ENCODE measurements at places on chromosomes 4 and X.

GRCh38 chr4:81631958-81632441, 160.3 kb upstream of the RASGEF1B start:
- peak; percentile 37 for DNase-seq

GRCh38 chr4:118388606-118389005, 35.8 kb upstream of the PRSS12 start:
- no peak for DNase-seq

GRCh38 chr4:109826719-109827118, 1.1 kb upstream of the RRH start:
- no peak for DNase-seq

GRCh38 chr4:188078116-188078515, 31.3 kb downstream of the TRIML2 start:
- DNase-seq: no peak

DNA sequence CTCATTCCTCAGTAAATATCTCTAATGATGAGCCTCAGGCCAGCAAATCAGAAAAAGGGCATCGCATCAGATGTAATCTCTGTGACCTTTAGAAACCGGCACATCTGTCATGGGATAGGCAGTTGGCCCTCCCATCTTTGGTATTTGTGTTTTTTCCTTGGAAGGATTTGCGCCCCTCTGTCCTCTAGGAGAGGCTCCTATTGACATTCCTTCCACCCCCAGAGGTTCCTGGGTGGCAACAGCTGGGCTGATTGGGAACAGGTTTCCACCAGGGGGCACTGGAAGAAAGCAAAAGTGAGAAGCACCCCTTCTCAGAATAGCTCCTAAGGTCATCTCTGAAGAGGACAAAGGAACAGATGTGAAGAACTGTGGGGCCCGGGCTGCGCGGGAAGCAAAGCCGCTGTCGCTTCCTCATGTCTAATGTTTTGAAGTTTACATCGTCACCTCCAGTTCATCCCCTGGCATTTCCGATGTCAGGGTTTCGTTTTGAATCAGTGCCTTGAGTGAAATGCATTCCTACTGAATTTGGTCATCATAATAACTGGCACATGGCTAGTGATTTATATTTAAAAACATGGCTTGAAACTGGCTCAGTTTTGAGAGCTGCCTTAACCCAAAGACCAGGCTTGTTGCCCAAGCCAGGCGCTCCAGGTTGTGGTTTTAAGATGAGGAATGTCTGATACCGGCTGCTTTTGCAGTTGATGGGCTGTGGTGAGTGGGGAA, 6.2 kb downstream of the TXK start:
- peak; percentile 2 for DNase-seq

DNA sequence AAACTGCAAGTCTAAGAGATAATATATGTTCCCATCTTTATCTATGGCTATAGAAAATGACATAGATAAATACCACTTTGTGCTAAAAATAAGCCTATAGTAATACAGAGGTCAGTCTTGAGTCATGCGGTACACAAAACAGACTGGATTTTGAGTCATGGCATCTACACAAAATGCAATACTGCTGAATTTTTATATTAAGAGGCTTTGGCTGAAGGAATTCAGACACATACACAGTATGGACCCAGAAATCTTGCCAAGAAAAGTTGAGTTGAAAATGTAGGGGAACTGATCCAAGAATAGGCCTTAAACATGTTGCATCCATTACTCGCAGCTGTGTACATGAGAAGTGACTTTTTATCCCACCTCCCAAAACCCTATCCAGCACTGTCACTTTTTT, 184.4 kb downstream of the TENM3 start:
- DNase-seq: no peak

DNA sequence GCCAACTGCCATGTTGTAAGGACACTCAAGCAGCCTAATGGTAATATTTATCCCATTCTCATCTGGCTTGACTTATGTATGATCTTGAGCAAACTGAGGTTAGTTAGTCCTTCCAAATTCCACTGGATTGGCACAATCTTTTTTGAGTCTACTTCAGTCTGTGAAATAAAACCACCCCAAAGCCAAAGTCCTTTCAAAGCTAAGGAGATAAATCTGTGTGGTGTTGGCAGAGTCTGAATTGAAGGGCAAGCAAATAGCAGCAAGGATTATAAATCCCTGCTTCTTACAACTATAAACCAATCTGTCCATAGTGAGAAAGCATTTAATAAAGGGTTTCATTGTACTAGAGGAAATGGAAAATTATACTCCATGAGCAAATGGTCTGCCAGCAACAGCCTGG, 233.9 kb upstream of the GLRA2 start:
- DNase-seq: no peak

- no peak for DNase-seq
Measured at GRCh38 chrX:100980608-100981497, 11.3 kb downstream of the ARL13A start.

DNA sequence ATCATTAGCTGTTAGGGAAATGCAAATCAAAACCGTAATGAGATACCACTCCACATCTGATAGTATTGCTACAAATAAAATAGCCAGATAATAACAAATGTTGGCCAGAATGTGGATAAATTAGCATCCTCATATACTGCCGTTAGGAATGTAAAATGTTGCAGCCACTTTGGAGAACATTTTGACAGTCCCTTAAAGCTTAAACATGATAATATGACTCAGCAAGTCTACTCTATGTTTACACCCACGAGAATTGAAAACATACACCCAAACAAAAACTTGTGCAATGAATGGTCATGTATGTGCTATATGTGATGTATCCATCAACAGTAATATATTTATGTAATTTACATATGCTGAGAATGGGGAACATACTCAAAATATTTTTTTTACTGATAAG, 78.2 kb downstream of the GSTCD start:
- DNase-seq: no peak

DNA sequence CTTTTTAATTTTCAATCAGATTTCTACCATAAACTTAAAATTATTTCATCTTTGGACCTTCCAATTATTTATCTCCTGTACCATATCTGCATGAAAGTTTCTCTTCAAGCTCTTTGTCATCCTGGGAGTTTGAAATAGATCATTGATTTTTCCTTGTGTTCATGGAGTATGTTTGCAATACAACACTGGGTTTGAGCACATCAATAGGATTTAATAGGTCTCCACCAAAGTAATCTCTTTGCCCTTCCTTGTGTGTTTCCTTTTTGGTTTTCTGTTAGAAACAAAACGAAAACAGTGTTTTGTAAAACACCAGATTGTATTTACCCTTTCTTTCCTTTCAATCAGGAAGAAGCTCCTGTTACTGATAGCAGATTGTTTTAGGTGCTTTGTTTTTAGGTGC, 11.9 kb downstream of the FMR1 start:
- DNase-seq: no peak

GRCh38 chrX:42948723-42949657, 171.0 kb upstream of the PPP1R2C start:
- no peak for DNase-seq

DNA sequence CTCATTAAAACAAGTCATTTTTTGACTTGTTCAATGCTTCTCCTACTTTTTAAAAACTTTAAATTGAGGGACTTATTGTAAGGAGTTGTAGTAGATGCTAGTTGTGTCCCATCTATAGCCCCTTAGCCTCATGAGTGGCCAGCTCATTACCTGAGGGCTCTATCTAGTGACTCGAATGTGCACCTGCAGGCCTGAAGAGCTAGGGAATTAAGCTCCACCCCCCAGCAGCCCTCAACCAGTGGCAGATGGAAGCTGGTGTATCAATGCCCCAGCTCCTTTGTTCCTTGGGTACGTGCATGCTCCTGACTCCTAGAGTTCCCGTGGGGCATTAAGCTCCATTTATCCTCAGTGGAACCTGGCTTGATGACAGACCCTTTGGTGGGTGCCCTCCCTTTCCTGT, 146.7 kb upstream of the FAM9B start:
- no peak for DNase-seq

DNA sequence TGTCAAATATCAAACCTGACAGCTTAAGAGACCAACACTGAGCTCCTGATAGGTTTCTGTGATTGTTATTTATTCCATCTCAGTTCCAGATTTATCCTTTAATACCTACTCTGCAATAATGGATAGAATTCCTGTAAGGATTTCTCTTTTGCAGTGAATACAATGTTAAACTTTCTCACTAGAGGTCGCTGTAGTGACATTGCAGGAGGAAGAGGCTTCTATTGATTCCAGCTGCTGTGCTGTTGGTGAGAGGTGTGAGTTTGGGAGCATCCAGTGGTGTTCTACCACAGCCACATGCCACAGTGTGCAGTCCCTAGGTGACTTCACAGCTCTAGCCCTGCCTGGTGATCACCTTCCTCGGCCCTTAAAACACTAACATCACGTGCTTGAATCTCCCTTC, 34.6 kb upstream of the DCAF8L2 start:
- no peak for DNase-seq

DNA sequence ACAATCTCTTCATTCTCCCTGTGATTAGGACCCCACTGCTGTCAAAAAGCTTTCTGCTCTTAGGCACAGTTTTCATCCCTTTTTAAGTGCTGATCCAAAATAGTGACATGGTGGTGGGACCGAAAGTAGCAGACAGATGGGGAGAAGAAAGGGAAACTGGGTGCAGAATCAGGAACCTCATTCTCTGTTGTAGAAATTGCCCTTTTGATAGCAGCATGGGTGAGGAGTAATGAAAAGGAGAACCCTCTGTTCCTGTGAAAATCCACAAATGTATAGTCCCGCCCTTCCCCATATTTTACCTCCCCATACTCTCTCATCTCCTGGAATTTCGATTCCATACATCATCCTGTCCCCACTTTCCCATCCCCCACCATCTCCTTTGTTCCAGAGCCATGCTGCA, 126.5 kb downstream of the STIM2 start:
- DNase-seq: no peak

DNA sequence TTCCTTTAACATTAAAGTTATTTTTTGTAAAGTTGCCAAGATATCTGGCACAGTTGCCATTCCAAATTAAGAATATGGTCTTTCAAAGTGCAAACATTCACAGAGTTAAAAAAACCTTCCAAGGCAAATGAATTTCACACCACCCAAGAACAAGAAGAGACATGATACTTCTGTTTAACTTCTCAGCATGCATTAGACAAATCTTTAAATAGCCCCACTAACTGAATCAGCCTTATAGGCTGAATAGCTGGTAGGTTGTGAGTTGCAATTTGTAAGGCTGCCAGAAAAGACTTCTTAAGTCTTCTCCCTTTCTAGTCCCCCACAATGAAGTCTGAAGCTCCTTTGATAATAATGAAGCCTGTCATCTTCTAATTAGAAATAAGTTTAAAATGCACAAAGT, 95.6 kb downstream of the MAPK10 start:
- no peak for DNase-seq

- no peak for DNase-seq
Measured at GRCh38 chrX:19512359-19512758, 2.9 kb downstream of the MAP3K15 start.

DNA sequence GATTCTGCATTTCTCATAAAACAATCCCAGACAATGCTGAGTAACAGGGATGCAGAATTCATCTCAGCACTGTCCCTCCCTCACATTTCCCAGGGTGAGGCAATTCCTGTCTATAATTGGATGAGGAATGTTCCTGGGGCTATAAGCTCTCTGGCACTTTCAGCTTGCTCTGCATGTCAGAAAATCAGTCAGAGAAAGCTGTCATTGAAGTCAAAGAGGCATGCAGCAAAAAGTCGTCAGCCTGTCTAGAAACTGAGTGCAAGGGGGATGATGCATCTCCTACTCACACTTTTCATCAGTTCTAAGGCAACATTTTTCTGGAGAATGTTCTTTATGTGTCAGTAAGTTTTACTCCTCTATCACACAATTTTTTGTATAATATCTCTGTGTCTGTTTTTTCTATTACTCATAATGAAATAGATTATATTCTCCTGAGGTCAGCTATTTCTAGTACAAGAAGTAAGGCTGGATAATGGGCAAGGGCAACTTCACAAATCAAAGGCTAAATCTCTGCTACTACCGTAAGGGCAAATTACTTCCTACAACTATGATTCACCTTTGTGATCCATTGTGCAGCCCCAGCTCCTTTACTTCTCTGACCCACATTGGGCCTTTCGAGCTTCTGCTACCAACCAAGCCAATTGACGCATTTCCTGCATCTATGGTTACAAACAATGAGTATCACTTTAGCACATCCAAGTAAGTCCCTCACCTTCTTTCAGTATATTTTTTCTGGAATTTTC, 56.0 kb downstream of the TASL start:
- DNase-seq: no peak

- peak; percentile 3 for DNase-seq
Measured at GRCh38 chrX:129606918-129607317, 47.8 kb downstream of the APLN start.

DNA sequence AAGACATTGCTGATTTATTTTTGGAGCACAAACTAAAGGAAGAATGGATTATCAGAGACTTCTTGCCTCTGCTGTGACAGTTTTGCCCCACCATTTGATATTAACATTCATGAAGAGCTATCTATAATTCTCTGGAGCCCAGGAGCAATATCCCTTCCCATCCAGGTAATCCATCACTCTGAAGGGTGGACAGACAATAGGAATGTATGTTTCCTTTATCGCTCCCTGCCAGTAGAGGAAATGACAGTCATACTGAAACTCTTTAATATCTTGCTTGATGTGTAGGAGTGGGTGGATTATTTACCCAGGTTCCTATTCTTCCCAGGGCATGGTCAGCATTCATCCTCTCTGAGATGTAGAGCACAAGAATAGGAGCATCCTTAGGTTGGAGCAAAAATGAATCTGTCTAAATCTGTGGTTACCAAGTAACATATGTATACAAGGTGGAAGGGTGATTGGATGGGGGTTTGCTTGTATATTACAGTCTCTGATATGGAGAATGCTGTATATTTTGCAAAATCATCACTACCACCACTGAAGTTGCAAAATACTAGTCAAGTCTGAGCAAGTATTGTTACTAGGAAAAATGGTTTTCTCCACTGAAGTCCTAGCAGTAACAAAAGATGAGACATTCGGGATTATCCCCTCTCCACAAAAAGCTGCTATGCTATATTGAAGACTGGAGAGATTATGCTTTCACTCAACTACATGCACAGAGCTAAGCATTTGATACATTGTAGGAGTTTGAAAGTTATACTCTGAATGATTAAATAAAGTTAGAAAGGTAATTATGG, 151.6 kb downstream of the CBLL2 start:
- no peak for DNase-seq

DNA sequence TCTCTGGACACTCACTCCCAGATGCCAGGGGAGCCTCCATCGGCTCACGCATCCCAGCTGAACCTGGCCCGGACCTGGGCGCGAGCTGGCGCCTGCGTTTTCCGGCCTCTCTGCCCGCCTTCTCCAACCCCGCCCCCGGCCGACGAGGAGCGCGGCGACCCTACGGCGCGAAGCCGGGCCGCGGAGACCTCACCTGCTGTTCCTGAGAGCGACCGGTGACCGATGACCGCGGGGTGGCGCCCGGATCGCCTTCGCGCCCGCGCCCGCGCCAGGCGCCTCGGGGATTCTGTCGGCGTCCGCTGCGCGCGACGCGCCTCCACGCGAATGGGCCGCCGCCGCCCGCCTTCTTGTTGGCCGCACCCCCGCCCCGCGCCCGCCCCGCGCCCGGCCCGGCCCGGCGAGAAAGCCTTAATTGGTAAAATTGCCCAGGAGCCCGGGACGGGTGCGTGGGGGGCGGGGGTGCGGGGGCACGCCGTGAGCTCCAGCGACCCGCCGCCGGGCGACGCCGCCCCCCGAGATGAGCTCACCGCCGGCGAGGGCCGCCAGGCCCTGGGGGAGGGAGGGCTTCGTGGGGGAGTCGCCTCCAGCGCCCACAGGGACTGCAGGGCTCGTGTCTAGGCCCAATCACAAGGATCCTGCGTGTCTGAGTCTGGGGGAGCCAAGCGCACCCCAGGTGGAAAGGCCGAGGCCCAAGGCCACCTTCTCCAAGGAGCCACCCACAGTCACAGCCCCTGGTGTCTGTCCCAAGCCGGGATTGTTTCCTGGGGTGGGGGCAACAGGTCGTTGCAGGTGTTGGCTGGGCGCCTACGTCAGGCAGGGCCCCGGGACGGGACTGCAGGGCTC, at the start of gene FLNA:
Gene FLNA (minus strand): TSS at position 322 of the 843 bp plus-strand sequence. CDS start 3,389 bp downstream, outside the sequence.
- no peak for DNase-seq
